ENCODE measurements at places on chromosomes 7 and 10.

- peak; percentile 74 for DNase-seq
Observed at GRCh38 chr10:113126229-113127201, 176.5 kb downstream of the TCF7L2 start.

DNA sequence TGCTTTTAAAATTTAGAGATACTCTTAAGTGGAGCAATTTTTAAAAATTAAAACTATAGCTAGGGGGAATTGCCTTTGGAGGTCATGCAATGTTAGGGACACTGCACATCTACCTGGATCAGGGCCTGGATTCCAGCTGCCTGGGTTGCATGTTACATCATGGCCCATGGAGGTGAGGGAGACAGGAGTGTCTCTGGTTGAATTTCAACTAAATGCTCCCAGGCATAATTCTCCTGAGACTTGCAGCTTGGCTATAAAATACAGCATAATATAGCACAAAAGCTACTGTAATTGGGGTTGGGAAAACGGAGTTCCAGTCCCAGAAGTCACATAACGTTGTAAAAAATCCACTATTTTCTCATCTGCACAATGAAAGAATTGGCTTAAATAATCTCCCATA, 782.5 kb downstream of the LRMDA start:
- no peak for DNase-seq

- no peak for DNase-seq
Observed at GRCh38 chr7:158548726-158549125, 38.9 kb downstream of the PTPRN2 start.

- no peak for DNase-seq
Observed at GRCh38 chr10:70952921-70953320, 64.6 kb upstream of the PCBD1 start.

- no peak for DNase-seq
Observed at GRCh38 chr7:128591705-128592104, 80.4 kb upstream of the GARIN1A start.

GRCh38 chr7:45157286-45157652, 322 bp upstream of the RAMP3 start:
- DNase-seq, result no peak

DNA sequence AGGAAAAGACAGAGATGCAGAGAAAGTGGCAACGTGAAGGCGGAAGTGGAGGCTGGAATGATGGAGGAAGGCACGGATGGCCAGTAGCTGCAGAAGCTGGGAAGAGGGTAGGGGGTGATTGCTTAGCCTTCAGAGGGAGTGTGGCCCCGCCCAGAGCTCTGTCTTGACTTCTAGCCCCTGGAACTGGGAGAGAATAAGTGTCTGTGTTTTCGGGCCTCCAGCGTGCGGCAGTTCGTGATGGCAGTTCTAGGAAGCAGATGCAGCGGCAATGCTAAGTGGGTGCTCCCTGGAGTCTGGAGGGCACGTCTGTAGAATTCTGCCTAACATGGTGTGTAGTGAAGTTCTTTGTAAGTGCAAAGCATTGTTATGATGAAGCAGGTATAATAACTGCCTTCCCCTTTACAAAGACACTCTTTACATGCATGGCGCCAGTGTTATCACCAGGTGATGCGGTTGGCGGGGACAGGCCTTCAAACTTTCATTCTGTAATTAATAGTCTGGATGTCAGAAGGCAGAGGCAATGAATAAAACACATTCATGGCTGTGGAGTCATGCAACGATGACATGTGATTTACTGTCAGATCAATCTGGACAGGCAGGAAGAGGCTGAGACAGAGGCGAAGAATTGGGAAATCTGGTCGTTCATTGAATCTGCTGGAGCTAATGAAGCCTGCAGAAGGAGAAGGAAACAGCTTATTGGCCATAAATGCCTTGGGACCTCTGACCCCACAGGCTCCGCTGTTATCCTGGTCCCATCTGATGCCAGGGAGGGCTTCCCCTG, 228.6 kb downstream of the GLRX3 start:
- DNase-seq, result no peak

GRCh38 chr7:95246831-95247370, 77.4 kb downstream of the PON1 start:
- DNase-seq, result peak; percentile 79

GRCh38 chr7:73888959-73889358, 28.0 kb downstream of the TMEM270 start:
- no peak for DNase-seq

GRCh38 chr10:128036011-128036615, 90.1 kb downstream of the MKI67 start:
- no peak for DNase-seq

DNA sequence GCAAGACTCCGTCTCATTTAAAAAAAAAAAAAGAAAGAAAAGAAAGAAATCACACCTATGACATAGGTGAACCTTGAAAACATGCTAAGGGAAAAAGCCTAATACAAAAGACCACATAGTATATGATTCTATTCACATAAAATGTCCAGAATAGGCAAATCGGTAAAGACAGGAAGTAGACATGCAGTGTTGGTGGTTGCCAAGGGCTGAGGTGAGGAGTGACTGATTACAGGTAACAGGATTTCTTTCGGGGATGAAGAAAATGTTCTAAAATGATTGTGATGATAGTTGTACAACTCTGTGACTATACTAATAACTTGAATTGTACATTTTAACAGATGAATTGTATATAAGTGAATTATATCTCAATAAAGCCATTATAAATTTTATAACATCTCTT, 3.3 kb downstream of the XPNPEP1 start:
- no peak for DNase-seq

GRCh38 chr7:116148626-116149025, 61.7 kb upstream of the TES start:
- no peak for DNase-seq

GRCh38 chr7:64802699-64803098, 8.5 kb downstream of the ZNF138 start:
- DNase-seq, result no peak

- DNase-seq, result no peak
Observed at GRCh38 chr7:27958933-27959548, 219.1 kb downstream of the TAX1BP1 start.

- DNase-seq, result peak; percentile 19
Observed at GRCh38 chr7:6268907-6269306, 3.5 kb downstream of the CYTH3 start.

GRCh38 chr7:43495572-43495971, 87.3 kb upstream of the STK17A start:
- DNase-seq, result no peak

GRCh38 chr10:12308057-12308456, 41.3 kb upstream of the CAMK1D start:
- DNase-seq, result no peak

DNA sequence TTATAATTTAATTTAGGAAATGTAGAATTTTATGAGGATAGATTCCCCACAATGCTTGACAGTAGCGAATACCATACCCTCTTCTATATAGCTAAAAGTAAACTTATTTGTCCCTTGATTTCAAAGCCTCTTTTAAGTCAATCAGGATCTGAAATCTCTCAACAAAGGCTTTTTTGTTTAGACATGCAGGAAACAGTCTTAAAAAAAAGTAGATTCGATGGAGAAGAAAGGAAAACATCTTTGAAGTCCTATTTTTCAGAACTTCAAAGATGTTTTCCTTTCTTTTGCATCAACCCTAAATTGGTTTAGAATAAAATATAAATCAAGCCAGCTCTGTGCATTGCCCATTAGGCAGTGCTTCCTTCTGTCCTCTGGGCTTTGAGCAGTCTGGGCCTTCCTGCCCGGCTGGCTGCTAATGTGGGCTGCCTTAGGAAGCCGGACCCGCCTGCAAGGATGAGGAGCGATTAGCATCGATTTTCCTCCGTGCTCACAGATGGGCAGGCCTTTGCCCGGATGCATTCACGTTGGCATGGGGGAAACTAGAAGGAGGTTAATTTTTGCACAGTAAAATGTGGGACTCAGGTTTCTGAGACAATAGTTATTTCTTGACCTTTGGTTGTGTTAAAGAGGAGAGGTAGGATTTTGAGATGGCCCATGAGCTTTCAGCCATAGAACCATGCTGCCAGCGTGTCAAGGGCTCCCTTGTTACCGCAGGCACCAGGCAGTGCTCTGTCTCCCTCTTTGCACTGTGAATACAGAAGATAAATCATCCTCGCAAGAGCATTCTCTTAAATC, 15.5 kb downstream of the MSRB2 start:
- DNase-seq, result no peak

DNA sequence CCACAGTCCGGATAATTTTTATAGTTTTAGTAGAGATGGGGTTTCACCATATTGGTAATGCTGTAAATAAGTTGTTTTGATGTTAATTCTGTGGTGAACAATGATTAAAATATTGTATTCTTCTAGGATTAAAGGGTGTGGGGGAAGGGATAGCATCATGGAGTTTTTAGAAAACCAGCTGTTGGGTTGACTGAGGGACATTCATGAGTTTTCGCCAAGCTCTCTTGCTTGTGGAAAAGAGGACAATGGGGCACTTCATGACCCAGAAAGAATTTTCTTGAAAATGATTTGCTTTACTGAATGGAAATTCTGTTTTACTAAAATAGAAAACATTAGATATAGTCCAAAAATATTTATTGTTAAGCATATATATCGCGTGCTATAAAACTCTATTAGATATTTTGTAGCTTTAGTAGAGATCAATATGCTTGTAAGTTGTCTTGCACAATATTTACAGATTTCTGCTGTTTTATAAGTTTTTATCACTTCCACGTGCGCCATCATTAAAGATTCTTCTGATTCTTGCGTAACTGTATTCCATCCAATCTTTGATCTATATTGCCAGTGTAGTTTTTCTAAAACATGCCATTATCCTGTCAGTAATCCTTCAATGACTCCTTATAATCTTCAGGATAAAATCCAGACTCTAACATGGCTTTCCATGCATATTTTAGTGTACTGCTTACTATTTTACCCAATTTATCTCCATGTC, 41.8 kb downstream of the LCOR start:
- DNase-seq, result no peak

- DNase-seq, result no peak
Observed at GRCh38 chr7:25311346-25311745, 83.1 kb upstream of the NPVF start.

GRCh38 chr10:13708256-13708990, 121.7 kb downstream of the PRPF18 start:
- DNase-seq, result no peak

- no peak for DNase-seq
Observed at GRCh38 chr10:78763651-78764395, 304.9 kb upstream of the ZMIZ1 start.

DNA sequence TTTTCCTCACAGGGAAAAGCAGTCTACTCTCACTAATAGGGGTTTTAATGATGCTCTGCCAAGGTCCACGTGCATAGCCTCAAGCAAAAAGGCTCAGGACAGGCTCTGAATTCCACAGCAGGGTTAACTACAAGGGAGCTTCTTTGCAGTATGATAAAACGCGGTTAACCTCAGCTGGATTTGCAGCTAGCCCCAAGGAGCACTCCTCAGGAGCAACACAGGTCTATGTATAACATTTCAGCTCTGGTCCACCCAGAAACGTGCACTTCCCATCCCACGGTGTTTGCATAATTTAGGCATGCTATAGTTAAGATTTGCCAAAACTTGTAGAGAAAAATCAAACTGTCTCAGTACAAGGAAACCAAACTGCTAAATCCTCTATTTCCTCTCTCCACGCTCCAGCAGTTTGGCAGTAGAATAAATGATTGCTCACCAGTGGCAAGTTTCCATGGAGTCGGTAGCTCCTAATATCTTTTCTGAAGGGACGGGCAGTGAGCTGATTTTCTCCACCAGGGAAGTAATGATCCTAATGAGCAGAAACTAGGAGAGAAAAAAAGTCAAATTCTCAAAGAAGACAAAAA, 13.1 kb upstream of the ASB4 start:
- DNase-seq, result no peak

- no peak for DNase-seq
Observed at GRCh38 chr7:140694592-140694991, 1.9 kb upstream of the NDUFB2 start.

GRCh38 chr7:6202117-6202516, 70.3 kb downstream of the CYTH3 start:
- DNase-seq, result no peak

DNA sequence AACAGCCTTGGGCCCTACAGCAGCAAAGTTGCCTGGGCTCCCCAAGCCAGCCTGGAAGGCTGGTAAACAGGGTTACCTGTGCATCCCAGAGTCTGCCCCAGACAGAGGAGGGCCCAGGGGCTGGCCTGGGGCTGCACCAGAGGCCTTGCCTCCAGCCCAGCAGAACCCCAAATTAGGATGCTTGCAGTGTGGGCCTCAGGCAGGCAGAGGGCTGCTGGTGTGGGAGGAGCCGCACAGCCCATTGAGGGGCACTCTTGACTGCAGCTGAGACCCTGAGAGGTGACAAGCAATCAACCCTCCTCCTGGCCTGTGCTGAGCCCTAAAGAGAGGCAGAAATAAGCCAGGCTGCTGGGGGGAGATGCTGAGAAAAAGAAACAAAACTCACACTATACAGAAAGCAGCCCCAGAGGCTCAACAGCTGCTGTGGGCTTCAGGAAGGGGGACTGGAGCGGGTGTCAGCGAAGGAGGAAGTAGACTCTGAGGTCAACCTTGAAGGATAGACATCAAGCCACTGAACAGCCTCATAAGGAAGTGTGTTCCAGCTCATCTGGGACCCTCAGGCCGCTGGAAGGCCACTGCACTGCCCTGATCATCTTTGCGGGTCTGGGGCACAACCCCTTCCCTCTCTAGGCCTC, 6.6 kb downstream of the AIFM2 start:
- no peak for DNase-seq

- peak; percentile 56 for DNase-seq
Observed at GRCh38 chr10:112475575-112476218, 28.7 kb downstream of the VTI1A start.

DNA sequence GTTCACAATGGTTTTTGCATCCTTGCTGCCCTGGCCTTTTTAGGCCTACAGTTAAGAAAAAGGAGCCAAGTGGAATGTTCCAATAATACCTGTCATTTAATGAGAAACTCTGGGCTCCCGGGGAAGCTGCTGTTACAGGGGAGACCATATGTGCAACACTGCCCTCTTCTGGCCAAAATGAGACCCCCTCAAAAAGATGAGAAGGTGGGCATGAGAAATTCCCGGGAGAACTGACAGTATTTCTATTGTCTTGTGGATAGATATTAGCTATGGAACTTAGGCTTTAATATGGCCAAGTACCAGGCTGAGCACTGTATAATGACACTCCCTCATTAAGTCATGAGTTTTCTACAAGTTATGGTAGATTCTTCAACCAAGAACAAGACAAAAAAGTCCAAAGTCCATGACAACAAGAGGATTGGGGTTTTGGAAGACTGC, 99.4 kb downstream of the CCDC3 start:
- peak; percentile 45 for DNase-seq

- no peak for DNase-seq
Observed at GRCh38 chr10:100968863-100969186, 479 bp upstream of the SEMA4G start.

DNA sequence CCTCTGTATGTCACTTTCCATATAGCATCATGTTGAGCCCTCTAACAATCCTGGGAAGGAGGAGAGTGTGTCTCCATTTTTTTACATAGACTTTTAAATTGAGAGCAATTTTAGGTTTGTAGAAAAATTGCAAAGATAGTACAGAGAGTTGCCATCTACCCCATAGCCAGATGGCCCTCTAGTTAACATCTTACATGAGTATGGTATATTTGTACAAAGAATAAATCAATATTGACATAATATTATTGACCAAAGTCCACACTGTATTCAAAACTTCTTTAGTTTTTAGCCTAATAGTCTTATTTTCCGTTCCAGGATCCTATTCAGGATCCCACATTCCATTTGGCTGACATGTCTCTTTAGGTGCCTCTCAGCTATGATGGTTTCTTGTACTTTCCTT, 274.6 kb upstream of the PLPP4 start:
- DNase-seq, result no peak
